ENCODE measurements at places on chromosomes 13 and 19.

GRCh38 chr13:40992678-40993518, 26.2 kb downstream of the ELF1 start:
- no peak for DNase-seq

GRCh38 chr13:108069521-108070210, 145.7 kb downstream of the LIG4 start:
- DNase-seq, result no peak

DNA sequence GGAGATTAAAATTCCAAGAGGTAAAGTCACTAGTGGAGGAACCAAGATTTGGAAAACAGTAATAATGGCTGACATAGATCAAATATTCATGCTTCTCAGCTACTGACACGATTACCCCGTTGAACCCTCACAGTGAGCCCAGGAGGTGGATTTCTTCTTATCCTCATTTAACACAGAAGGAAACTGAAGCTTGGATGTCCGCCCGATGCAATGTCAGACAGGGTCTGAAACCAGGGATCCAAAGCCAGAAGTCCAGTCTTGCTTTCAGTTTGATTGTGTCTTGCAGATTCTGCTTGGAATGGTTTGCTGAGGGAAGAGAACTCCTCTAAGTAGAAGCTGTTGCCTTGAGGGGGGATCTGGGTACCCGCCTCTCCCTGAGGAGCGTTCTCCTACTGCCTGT, 404.7 kb downstream of the KCNRG start:
- DNase-seq, result no peak

GRCh38 chr13:47508527-47509228, 492.4 kb downstream of the SUCLA2 start:
- DNase-seq, result no peak

DNA sequence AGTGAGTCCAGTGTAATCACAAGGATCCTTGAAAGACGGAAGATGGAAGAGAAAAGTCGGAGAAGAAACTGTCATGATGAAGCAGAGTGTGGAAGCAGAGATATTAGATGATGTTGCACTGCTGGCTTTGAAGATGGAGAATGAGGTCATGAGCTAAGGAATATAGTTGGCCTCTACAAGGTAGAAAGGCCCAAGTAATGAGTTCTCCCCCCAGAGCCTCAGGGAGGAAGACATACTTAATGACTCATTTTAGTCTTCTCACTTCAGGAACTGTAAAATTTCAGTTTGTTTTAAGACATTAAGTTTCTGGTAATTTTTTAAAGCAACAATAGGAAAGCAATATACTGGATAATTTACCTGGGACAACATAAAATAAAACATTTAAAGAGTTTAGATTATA, 1331.5 kb upstream of the PCDH20 start:
- DNase-seq, result no peak

DNA sequence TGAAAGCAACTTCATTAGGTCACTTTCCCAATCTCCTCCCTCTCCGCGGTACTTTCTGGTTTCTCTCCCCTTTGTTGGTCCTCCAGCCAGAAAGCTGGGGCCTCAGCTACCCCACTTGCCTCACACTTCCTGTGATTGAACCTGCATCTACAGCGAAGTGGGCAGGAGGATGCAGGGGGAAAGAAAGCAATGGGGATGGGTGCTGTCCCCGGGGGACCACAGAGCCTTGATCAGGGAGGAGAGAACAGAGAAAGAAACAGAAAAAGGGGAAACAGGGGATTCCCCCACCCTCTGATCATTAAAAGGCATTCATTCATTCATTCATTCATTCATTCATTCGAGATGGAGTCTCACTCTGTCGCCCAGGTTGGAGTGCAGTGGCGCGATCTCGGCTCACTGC, 74.2 kb downstream of the TRPM4 start:
- no peak for DNase-seq

DNA sequence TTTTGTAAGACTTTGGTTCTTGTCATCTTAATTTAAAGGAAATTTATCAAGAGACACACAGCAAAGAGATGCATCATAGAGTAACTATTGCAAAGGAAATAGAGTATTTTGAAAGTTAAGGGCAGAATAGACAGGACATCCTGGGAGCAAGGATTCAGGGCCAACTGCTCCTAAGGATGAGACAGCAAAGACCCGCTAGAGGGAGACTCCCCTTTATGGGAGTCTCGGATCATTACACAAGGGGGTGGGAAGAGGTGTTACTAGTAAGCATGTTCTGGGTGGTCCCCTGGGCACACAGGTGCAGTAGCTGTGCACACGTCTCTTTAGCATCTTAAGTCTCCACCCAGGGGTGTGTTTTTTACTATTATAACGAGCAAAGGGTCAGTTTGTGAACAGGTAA, 9.6 kb downstream of the ZSCAN5C start:
- DNase-seq, result no peak
